ENCODE measurements at places on chromosomes 13 and 19. TPM values are rescaled to one million over a fixed set of nuclear protein-coding genes. Genes with fewer than 3 reads are reported as not detected.

DLL3 gene
- polyA plus RNA-seq, result 0.07 TPM

ZNF99 gene
- polyA plus RNA-seq, result 0.52 TPM

SULT2A1 gene
- polyA plus RNA-seq, result 0.12 TPM

CD37 gene
- 19.8 TPM for polyA plus RNA-seq

ACP7 gene
- polyA plus RNA-seq, result not detected

RNF113B gene
- polyA plus RNA-seq, result not detected

USE1 gene
- polyA plus RNA-seq, result 23.0 TPM

RGCC gene
- polyA plus RNA-seq, result 22.6 TPM

NLRP11 gene
- polyA plus RNA-seq, result not detected

TMEM238 gene
- polyA plus RNA-seq, result 0.12 TPM

CLEC17A gene
- polyA plus RNA-seq, result 0.05 TPM

CLDND2 gene
- polyA plus RNA-seq, result 0.99 TPM

SWSAP1 gene
- polyA plus RNA-seq, result 0.86 TPM

FGF21 gene
- not detected for polyA plus RNA-seq

PLPP2 gene
- 0.49 TPM for polyA plus RNA-seq

EID2 gene
- polyA plus RNA-seq, result 11.6 TPM

OR10H1 gene
- not detected for polyA plus RNA-seq

CACNG8 gene
- polyA plus RNA-seq, result 0.44 TPM

ZNF560 gene
- polyA plus RNA-seq, result 0.38 TPM

CRB3 gene
- not detected for polyA plus RNA-seq

ZNF587 gene
- 12.3 TPM for polyA plus RNA-seq

SMIM44 gene
- polyA plus RNA-seq, result not detected

CYSLTR2 gene
- polyA plus RNA-seq, result 0.33 TPM

PLPPR3 gene
- polyA plus RNA-seq, result 0.44 TPM
